Activated B cell treated with CpG ODN at 0.5 μM for 24 hours (primary cell): ENCODE measurements at places on chromosomes 1 and 21.

GRCh38 chr1:167288390-167289074 lies 67.8 kb downstream of the POU2F1 start:
- DNase-seq, result no peak

DNA sequence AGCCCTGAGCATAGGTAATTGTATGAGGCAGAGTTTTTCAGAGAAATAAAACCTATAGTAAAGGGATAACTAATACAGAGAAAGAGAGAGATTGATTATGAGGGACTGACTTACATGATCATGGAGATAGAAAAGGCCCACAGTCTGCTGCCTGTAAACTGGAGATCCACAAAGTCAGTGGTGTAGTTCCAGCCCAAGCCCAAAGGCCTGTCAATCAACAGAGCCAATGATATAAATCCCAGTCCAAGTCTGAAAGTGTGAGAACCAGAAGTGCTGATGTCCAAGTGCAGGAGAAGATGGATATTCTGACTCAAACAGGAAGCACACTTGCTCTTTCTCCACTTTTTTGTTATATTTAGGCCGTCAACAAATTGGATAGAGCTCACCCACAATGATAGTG lies 340.1 kb upstream of the RGS18 start:
- no peak for DNase-seq

DNA sequence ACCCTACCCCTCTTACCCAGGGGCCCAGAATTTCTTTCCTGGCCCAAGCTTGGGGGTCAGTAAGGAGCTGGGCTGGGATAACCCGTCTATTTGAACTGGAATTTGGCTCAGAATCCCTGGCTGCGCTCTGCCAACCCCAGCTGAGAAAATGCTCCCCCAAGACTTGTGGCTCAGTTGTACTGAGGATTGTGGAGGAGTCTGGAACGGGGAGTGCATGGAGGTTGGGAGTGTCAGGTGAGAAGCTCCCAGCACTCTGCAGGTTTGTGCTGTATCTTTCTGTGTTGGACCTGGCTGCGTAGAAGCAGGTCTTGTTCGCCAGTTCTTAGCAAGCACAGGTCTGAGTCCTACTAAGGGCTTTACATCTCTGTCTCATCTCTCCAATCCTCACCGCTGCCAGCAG lies 1.6 kb downstream of the TCEA3 start:
- no peak for DNase-seq

- DNase-seq, result no peak
Observed at GRCh38 chr21:39597595-39597994, 15.1 kb upstream of the B3GALT5 start.

GRCh38 chr1:226630592-226630991 lies 82.0 kb downstream of the STUM start:
- DNase-seq, result no peak

- DNase-seq, result no peak
Observed at GRCh38 chr1:65180977-65181376, 33.0 kb downstream of the AK4 start.

DNA sequence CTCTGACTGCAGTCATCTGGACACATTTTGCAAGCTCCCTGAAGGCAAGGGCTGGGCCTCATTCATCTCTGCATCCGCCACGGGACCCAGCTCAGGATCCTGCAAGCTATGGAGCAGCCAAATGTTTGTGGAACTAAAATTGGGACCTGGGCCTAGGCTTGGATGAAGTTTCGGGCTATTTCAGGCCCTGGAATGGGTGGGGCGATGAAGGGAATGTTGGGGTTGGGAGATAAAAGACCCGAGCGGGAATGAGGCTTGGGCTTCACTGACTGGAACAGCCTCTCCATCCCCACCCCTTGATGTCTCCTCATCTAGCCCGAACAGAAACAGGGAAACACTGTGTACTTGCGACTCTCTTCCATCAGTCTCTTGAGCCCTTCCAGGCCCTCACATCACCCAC lies 7.3 kb upstream of the AHCYL1 start:
- no peak for DNase-seq

DNA sequence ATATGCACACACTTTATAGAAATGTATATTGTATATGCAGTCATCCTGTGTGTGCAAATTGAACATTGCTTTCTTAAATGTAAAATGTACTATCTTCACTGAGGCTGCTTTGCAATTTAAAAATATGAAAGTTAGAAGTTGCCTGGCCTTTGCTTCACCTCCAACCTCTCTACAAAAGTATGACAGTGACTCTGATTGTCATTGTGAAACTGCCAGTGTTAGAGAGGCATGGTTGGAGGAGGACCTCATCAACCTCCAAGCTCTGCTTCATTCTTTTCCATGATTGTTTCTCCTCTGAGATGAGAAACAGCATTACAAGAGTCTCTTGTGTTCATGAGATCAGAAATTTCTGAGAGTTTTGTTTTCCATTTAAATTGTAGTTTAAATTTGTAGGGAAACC lies 185.5 kb downstream of the ZC3H11B start:
- no peak for DNase-seq

GRCh38 chr1:14082331-14082730 lies 382.3 kb downstream of the PRDM2 start:
- DNase-seq, result no peak

DNA sequence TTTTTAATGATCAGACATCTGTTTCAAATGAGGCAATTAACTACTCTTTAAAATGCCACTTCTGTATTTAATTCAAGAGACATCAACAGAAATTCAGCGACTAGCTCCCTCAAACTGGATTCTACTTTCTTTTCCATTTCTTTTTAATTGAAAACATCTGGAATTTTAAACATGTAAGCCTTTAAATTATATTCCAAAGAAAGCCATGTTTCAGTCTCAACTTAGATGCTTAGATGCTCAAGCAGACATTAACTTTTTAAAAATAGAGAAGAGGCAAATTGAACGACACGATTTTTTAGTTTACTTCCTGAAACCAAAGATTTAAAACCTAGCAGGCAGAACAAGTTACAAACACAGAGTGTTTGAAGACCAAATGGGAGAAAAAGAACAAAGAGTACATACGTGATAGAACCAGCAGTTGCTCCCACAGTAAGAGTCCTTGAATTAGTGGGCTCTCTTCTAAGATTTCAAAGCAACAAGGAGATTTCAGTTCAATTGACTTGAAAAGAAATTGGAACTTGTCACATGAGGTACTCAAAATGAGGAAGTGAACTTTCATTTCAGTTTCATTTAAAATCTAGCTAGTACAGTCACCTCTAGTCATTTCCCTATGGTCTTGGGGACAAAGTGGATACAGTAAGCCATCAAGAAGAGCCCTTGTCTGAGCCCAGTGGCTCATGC lies at the start of gene CTSS:
CTSS (minus strand) TSS at position 483 of the 681 bp plus-strand sequence. CDS start 1,015 bp downstream, outside the sequence.
- no peak for DNase-seq

DNA sequence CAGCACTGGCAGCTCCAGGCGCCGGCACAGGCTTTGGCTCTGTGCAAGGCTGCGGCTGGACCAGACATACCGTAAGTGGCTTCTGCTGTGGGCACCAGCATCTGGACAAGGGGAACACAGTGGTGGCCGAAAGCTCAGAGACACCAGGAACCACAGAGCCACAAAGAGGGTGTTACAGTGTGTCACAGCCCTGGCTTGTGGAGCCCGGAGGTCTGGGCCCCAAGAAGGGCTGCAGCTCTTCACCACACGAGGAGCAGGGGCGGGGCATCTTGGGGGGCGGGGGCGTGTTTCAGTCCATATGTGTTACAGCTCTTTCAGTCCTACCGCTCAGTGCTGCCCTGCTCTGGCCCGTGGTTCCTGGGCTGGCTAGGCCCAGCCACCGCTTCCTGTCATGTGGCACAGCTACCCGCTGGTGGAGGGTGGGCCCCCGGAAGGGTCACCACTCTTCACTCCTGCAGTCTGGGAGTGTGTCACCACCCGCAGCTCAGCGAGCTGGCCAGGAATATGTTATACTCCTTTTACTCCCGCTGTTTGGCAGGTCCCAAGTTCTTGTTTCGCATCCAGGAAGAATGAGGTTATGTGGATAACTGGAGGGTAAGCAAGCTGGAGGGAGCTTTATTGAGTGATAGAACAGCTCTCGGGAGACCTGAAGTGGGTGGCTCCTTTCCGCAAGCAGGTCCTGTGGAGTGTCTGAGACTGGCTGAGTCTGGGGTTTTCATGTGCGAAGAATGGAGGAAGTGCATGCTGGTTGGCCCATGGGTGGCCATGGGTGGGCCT lies 3.3 kb upstream of the LSM10 start:
- DNase-seq, result no peak

- DNase-seq, result no peak
Observed at GRCh38 chr1:99759518-99760160, 6.8 kb downstream of the FRRS1 start.

DNA sequence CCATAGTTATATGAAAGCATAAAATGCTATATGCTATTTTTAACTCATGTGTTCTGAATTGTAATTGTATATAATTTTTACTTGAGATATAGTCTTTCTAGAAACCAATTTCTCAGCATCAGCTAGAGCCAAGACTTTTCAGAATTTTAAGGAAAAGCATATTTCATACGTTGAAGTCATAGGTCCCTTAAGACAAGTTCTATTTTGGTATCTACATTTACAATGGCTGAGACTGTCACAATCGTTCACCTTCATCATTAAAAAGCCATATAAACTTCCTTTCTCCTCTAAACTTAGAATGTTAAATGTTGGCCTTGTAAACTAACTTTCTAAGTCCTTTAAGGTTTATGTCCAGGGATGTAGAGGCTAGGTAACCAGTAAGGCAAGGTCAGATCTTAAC lies 104.1 kb downstream of the LRRC40 start:
- no peak for DNase-seq

DNA sequence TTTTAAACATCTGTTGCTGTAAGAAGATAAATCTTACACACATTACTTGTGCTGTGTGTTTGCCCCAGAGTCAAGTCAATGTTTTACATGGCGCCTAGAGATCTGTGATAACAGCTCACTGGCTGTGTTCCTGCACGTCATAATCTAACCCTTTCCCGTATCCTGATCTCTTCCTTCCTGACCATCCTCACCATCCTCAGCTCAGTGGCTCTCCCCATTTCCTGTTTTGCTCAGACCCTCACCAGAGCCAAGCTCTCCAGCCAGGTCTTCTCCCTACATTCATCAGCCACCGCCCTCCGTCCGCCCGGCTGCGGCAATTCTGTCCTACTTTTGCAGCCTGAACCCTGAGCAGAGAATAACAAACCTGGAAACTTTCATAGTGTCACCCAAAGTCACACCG lies 824.7 kb downstream of the USP25 start:
- DNase-seq, result no peak
